A673 (cell line): ENCODE measurements at places on chromosomes 12 and 14. TPM values are rescaled to one million over a fixed set of nuclear protein-coding genes. Genes with fewer than 3 reads are reported as not detected.

DNA sequence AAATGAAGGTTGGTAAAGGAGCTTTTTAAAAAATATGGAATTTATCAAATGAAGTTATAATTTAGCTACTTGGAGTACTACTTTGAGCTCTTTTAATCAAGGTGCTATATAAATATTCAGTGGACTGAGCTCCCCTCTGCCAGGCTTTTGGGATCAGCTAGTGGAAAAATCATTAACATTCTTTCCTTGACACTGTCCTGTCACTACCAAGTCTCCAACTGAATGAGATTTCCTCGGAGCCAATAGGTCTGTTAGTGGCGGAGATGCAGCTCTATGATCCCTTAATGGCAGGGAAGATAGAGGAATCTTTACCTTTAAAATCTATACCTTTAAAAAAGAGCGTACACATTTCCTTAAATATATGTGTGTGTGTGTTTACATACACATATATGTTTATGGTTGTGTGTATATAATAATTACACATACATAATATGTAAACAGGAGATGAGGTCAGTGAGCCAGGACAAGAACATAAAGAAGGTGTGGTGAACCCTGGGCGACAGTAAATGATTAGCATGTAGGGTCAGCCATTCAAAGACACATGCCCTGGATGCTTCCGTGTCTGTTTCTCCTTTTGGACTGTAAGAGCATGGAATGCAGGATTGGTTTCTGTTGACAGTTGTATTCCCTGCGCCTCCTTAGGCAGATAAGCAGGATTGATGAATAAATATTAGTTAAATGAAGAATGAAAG is 47.7 kb upstream of the ATP2A2 start:
- DNase-seq: no peak

DNA sequence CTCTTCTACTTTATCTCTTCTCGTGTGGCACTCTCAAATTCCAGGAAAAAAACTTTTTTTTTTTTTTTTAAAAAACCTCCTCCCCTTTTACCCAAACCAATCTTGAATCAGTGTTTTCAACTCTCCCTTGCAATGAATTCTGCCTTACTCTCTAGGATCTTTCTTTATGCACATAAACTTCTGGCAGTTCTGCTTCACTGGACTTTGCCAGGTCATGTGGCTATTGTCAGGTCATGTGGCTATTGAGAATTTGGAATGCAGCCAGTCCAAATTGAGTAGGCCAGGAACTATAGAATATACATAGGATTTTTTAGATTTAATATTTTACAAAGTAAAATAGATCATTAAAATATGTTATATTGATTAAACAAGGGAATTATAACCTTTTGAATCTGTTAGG is 218.2 kb downstream of the TMTC3 start:
- DNase-seq: no peak

DNA sequence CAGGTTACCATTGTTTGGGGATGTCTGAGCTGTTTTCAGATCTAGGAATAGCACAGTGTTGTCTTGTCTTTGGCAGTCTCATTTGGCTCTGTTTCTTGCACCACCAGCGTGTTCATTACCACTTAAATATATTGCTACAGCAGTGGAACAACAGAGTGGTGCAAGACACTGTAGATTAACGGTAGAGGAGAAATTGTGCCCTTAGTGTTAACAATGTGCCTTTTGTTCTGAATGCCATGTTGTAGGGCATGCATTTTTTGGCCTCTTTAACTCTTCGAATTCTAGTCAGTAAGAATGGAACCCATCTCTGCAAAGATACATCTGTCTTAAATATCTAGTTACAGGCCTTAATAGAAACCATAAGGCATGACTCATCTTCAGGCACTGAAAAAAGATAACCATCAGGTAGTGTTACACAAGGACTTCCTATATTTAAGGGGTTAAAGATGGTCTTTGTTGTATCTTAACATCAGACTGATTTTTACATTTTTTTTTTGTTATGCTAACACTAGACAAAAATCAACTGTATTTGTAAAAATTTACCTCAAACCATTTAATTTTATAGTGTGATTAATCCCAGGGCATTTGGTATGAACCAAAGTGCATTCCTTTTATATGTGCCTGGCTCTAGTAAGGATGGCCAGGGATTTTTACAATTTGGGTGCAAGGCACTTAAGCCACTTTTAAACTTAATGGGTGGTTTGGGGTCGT is 12.9 kb downstream of the DYRK2 start:
- DNase-seq: peak; percentile 85

- DNase-seq: no peak
These were observed 129.9 kb downstream of the GALC start for GRCh38 chr14:87863047-87863446.

Gene AHNAK2
- 0.56 and 0.59 TPM in 2 replicates for total RNA-seq

DNA sequence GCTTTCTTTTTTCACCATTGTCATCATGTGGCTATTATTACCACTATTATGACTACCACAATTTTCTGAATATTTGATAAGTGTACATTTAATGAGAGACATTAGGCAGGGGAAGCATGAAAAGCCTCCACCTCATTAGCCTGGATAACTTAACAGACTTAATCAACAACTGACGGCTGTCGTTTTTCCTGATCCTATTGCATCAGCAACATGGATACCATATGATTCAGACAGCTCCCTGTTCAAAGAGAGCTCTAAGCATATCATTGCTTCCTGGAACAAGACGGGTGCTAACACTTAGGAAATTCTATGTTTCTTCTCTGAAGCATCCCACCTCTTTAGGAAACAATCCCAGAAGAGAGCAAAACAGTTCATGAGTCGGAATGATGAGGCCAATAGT is 765.2 kb downstream of the NOVA1 start:
- peak; percentile 18 for DNase-seq

GRCh38 chr14:105935384-105935783 is 409.0 kb downstream of the TMEM121 start:
- DNase-seq: no peak

Gene OGFOD2
- total RNA-seq: 18.2 and 22.2 TPM in 2 replicates

Gene ASIC1
- 2.7 and 5.5 TPM in 2 replicates for total RNA-seq

GRCh38 chr14:62369919-62370560 is 607.8 kb downstream of the SNAPC1 start:
- DNase-seq: no peak

- DNase-seq: no peak
These were observed 2.9 kb downstream of the NOVA1 start for GRCh38 chr14:26594756-26595545.

DNA sequence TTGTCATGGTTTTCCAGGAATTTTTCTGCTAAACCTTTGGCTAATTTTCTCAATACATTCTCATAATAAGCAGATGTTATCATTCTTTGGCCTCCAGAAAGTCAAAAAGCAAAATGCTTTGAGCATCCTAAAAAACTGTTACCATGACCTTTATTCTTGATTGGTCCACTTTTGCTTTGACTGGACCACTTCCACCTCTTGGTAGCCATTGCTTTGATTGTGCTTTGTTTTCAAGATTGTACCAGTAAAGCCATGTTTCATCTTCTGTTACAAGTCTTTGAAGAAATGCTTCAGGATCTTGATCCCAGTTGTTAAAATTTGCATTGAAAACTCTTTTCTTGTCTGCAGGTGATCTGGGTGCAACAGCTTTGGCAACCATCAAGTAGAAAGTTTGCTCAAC is 180.1 kb downstream of the DUSP6 start:
- no peak for DNase-seq

- no peak for DNase-seq
These were observed 105.7 kb downstream of the PLEKHA5 start for GRCh38 chr12:19234981-19235871.

DNA sequence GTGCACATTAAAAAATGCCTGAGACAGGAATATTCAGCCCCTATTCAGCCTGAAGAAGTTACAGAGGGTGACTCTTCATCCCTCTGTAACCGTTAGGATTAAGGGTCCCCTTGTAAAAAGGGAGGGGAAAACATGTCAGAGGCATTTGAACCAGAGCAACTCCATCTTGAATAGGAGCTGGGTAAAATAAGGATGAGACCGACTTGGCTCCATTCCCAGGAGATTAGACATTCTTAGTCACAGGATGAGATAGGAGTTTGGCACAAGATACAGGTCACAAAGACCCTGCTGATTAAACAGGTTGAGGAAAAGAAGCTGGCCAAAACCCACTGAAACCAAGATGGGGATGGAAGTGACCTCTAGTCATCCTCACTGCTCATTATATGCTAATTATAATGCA is 19.9 kb upstream of the MDM1 start:
- DNase-seq: peak; percentile 35

Gene TAS2R8
- not detected in 2 replicates for total RNA-seq

DNA sequence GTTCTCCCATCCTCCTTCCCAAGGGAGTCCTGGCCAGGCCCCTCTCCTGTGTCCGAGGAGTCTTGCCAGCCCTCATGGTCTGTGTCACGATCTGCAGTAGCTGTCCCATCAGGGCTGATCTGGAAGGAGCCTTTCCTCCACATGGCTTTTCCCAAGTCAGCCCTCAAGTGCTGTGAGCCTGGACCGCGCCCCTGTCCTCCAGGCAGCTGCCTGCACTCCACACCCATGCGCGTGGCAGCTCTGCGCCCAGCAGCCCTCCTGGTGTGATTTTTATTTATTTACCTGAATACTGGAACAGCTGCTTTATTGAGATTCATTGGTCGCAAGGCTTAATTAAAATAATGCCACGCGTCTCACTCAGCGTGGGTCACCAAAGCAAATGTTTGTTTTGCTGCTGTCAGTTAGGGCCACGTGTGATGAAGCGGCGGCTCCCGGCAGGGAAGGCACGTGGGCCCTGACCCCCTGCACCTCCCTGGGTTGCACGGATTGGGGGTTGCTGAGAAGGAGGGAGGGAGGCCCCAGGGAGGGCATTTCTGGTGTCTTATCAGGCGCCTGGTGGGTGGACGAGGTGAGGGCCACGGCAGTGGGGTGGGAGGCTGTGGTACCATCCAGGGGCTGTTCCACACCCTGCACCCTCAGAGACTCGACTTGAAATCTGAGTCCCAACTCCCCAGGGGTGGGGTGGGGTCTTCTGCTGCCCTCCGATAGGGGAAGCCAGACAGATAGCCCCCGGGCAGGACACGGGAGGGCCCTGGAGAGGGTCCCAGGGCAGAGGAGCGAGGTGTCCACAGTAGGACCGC is 206.3 kb upstream of the C14orf180 start:
- no peak for DNase-seq

GRCh38 chr12:133264173-133264572 is 28.5 kb upstream of the ANHX start:
- no peak for DNase-seq

DNA sequence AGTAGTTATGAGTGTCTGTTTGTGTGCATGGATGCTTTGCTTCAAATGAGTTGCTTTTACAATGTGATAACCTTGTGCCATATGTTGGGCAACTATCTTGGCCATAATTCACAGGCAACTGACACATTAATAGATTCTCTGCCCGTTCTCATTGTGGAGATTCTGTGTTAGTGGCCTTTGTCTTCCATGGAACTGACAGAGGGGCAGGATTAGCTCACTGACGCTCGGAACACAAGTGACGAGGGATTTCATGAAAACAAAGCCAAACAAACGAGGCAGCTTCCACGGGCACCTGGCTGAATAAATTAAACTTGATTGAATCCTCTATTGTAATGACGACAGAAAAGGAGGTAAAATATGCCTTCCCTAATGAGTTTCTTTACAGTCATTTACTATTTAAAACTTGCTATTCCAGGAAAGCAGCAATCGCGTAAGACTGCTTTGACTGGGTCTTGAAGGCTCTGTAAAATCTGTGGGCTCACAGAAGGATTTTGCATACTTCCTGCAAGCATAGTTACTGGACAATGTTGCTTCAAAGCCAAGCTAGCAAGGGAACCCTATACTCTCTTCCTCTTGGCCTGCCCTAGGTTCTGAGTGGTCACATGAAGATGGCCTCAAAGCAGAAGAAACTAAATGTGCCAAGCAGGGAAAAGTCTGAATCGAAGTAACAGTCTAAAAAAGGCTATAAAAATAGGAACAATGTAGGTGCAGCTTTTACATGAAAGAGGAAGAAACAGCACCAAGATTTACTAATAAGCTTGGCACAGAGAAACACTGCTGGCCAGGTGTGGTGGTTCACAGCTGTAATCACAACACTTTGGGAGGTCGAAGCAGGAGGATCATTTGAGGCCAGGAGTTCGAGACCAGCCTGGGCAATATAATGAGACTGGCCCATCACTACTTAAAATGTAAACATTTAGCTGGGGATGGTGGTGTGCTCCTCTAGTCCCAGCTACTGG is 28.1 kb upstream of the SINHCAF start:
- no peak for DNase-seq

GRCh38 chr12:109377139-109377685 is 29.5 kb downstream of the MYO1H start:
- DNase-seq: peak; percentile 57

- no peak for DNase-seq
These were observed 3.1 kb downstream of the C14orf39 start for GRCh38 chr14:60482743-60483142.

Gene TMEM263
- total RNA-seq: 32.3 and 36.9 TPM in 2 replicates

- DNase-seq: no peak
These were observed 56.1 kb upstream of the MAP1LC3B2 start for GRCh38 chr12:116502989-116503496.

Gene TSPAN8
- total RNA-seq: 74.7 and 79.4 TPM in 2 replicates

DNA sequence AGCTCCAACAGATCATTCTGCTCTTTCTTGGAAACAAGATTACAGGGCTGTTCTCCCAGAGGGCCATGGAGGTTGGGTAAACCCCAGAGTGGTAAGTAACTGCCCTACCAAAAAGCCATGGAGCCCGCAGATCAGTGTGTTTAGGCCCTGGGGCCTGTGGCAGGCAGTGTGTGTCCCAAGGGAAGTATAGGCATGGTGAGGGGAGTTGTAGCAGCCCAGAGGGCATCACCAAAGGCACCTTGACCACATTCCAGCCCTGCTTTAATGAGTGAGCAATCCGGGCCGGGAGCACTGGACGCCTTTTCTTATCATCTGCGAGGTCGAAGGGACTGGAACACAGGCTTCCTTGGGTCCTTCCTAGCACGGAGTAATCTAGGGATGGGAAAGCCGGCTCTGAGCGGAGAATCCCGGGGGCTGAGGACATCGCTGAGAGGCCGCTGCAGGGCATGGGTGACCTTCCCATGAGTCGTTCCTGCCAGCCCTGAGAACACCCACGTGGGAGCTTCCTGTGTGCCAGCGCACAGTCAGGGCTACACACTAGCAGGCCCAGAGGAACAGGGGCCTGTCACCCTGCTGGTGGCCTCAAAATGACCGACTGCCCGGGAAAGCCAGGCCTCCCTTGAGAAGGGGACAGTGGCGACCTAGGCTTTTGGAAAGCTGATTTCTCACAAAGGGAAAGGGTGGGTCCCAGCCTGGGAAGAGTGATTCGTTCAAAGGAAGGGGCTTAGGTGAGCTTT is 91.3 kb downstream of the NINJ2 start:
- no peak for DNase-seq

Gene NOPCHAP1
- total RNA-seq: 31.2 and 32.5 TPM in 2 replicates

Gene SERPINA10
- not detected in 2 replicates for total RNA-seq

Gene CLBA1
- total RNA-seq: 14.3 and 14.6 TPM in 2 replicates

Gene CCDC196
- not detected in 2 replicates for total RNA-seq

GRCh38 chr12:64667793-64668192 is 57.5 kb downstream of the RASSF3 start:
- DNase-seq: no peak

GRCh38 chr12:89439941-89440340 is 84.7 kb downstream of the GALNT4 start:
- no peak for DNase-seq

Gene DYNC1H1
- 794 and 833 TPM in 2 replicates for total RNA-seq

- no peak for DNase-seq
These were observed 17.3 kb downstream of the HIP1R start for GRCh38 chr12:122852336-122853275.
